ENCODE measurements at places on chromosomes 13 and 19.

GRCh38 chr13:83867708-83868107, 14.6 kb downstream of the SLITRK1 start:
- DNase-seq: no peak

- no peak for DNase-seq
Observed at GRCh38 chr19:54694648-54695047, 29.6 kb upstream of the KIR3DL3 start.

GRCh38 chr13:67042556-67042955, 187.6 kb downstream of the PCDH9 start:
- no peak for DNase-seq

DNA sequence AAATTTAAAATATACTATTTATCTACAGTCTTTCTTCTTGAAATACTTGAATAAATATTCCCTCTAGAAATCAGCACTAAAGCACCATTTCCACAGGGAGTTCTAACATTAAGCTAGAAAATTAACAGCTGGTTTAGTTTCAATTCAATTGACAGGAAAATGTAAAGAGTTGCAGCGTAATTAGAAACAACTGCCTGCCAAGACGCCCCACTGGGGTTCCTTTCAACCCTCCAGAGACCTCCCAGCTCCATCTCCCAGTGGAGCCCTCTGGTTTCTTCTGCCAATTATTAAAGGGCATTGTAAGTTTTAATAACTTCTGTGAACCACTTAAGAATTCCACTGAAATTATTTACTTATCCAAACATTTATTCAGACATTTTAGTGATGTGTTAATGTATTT, 4.2 kb downstream of the GJA3 start:
- no peak for DNase-seq

DNA sequence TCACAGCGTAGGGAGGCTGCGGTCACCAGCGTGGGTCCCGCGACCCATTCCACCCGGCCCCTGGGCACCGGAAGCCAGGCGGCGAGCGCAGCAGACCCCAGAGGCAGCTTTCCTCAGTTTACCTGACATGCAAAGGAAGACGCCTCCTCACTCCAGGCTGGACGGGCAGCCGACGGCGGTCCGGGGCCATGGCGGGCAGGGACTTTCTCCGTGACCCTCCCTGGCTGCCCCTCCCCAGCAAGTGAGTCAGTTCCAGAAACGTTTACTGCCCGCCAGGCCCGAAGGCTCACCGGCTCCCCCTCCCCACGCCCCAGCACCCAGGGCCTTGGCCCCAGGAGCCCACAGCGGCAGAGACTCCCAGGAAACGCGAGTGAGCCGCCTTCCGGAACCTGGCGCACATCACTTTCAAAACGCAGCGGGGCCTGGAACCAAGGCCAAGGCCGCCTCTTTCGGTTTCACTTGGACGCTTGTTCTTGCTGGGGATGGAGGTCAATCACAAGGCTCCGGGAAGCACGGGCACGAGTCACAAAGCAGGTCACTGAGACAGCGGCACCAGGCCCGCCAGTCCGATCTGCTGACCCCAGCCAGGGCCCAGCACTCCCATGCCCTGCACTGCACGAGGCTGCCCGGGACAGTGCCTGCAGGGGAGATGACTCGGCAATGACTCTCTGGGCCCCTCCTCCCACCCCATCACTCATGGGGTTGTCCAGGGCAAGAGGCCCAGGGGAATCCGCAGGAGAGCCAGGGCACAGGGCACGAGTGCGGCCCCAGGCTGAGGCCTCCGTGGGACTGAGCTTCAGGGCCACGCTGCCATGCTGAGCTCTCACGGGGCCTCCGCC, 5.3 kb downstream of the SBNO2 start:
- no peak for DNase-seq

- no peak for DNase-seq
Observed at GRCh38 chr19:11612816-11613511, 15.7 kb downstream of the ZNF627 start.

DNA sequence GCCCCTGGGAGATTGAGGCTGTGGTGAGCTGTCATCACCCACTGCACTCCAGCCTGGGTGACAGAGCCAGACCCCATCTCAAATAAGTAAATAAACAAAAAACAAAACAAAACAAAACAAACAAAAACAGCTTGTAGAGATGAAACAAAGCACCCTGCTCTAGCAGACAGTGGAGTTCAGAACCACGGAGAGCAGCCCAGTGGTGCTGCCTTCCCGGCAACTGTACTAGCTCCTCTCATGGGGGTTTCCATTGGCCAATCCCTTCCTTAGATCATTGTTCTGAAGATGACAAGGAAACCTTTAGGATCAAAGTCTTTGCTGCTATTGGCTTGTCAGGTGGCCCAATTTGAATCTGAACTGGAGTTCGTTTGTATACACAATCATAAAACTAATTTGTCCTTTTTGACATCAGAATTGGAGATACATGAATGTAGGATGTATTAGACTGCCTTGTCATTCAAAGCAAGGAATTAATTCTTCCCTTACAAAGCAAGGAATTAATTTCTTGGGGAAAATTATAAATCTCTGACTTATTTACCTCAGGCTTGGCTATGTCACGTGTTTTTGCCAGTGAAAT, 19.7 kb upstream of the SYCN start:
- DNase-seq: no peak

Measured in forelimb muscle (tissue), 1 donor.